ENCODE measurements at places on chromosomes 5 and 9.

DNA sequence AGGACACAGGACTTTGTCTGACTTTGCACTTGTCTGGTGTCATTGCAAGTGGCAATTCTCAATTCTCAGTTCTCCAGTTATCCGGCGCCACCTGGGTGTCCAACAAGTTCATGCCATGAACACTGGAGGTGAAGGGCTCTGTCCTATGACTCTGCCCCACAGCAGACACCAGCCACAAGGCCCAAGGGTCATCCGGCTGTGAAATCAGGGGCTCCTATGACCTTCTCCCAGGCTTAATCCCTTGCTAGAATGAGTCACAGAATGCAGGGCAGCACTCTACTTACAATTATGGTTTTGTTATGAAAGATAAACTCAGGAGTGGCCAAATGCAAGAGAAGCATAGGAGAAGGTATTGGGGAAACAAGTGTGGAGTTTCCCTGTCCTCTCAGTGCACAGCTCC, 392.0 kb downstream of the GADD45G start:
- no peak for DNase-seq

DNA sequence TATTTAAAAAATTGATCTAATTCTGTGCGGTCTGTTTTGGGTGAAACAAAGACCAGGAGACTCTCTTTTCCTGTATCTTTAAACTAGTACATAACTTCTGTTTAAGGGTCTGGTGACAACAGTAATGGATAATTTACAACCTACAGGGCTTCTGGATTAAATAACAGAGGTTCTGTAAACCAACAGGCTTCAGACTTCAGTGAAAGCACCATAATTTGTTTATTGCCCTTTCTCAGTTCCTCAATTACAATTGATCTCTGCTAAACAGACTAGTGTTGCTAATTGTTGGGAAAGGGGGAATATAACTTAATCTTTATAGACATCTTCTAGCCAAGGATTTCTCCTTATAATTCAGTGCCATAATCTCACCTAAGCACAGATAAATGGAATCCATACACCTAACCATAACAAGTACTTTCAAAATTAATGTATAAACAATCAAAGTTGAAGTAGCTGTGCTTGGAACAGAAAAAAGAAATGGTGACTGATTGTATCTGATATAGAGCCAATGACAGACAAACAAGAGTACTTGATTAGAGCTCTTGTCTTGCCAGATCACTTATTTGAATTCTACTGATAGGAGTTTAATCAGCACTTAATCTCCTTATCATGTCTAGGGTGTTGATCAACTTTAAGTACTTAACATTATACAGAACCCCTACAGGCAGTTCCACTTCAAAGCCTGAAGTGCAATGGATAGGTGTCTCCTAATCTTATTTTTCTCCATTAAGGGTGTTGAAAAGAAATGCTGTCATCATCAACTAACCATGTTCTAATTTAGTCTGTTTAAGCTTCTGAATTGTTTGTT, 536.0 kb downstream of the NR2F1-AS1 start:
- no peak for DNase-seq

DNA sequence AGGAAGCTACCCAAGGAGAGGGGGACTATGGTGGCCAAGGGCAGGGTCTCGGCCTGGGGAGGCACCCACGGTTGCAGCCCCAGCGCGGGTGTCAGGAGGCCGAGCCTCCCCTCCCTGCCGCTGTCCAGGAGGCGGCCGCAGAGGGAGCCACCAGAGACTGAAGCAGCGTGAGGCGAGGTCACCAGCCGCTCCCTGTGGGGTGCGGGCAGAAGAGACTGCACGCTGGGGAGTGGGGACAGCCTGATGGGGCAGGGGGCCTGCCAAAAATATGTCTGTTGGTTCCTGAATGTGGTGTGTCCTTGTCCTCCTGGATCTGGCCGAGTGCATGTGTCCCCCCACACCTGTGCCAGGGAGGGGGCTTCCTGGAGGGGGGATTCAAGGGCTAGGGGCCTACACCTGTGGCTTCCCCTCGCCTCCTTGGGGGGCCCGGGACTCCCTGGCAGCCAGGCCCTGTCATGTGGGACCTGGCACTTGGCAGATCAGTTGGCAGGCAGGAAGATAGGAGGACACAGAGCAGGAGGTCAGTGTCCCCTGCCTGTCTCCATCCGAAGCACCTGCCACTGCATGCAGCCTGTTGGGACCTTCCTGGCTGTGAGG, 131.2 kb downstream of the DAB2IP start:
- DNase-seq, result no peak

GRCh38 chr5:79990598-79991507, at the start of gene MTX3:
Gene MTX3 (minus strand): TSS chr5:79991262. CDS start chr5:79991238, 24 bp downstream.
- peak; percentile 41 for DNase-seq

- no peak for DNase-seq
These were observed 216.0 kb upstream of the KLF4 start for GRCh38 chr9:107705521-107705920.

GRCh38 chr9:136105398-136106135, 10.5 kb upstream of the NACC2 start:
- DNase-seq, result no peak

DNA sequence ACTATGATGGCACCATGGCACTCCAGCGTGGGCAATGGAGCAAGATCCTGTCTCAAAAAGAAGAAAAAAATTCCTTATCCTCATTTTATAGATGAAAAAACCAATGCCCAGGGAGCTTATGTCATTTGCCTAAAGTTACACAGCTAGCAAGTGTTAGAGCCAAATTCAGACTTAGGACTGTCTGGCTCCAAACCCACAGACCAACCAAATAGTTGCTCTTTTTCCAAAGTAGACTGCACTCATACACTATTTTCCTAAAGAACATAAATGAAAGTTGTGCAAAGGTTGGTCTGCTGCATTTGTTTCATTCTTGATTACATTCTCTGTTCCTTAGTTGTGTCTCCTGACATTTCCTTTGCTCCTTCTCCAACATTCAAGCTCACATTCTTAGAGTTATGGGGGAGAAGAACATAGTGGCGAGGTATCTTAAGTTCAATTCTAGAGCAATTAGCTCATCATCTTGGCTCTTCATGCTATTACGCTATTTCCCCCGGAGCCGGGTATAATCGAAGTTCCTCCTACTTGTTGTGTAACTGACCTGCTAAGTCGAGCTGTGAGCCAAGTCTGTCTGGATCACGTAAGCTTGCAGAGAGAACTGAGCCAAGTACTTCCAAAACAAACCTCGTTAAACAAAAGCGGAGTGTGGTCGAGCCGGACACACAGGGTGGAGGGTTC, 138.3 kb downstream of the RFK start:
- no peak for DNase-seq

GRCh38 chr9:70165006-70165602, 93.7 kb upstream of the SMC5 start:
- no peak for DNase-seq

GRCh38 chr5:58933891-58934628, 351.2 kb downstream of the RAB3C start:
- no peak for DNase-seq

DNA sequence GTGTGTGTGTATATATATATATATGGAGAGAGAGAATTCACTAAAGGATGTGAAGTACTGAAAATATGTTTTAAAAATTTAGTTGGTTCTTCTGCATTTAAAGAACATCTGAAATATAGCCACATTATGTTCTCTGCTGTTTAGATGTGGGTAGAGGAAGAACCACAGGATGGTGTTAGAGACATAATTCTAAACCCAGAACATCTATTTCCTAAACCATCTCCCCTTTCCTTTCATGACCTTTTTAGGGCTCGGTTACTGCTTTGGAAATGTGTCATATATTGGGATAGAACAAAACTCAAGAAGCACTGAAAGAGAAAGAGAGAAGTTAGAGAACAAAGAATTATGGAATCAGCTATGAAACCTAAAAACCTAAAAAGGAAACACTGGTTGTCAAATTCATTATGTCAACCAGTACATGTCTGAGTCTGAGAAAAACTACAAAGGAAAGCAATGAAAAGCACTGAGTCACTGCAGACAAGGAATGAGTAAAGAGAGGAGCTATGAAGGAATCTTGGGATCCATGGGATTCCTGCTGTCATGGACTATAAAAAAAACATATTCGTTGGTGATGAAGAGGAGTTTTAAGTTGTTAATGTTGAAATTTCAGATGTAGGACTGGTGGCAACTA, 28.4 kb downstream of the SLC12A2 start:
- DNase-seq, result no peak

GRCh38 chr9:133762488-133763271, 24.5 kb upstream of the SARDH start:
- no peak for DNase-seq

GRCh38 chr9:126499005-126499910, 114.5 kb upstream of the LMX1B start:
- no peak for DNase-seq
